ENCODE measurements at places on chromosomes 2 and 18.

- no peak for DNase-seq
Measured at GRCh38 chr18:60888071-60888624, 445.1 kb upstream of the CDH20 start.

- DNase-seq: no peak
Measured at GRCh38 chr2:241072151-241072550, 29.9 kb downstream of the MTERF4 start.

DNA sequence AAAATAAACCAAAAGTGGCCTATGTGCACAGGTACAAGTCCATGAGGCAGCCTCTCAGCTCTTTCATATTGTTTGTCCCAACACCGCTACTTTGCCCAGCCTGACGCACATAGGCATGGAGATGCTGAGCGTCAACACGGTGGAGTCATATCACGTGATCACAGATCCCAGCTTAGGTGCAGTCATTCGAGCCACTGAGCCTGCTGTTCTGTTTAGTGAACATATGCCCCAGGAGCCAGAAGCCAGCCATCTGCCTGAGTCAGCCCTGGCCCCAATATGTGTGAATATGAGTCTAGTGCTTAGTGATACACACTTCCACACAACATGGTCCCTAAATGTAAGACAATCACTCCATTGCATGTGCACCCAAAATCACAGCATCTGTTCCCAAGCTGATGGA lies 88.2 kb upstream of the LCLAT1 start:
- DNase-seq: no peak

DNA sequence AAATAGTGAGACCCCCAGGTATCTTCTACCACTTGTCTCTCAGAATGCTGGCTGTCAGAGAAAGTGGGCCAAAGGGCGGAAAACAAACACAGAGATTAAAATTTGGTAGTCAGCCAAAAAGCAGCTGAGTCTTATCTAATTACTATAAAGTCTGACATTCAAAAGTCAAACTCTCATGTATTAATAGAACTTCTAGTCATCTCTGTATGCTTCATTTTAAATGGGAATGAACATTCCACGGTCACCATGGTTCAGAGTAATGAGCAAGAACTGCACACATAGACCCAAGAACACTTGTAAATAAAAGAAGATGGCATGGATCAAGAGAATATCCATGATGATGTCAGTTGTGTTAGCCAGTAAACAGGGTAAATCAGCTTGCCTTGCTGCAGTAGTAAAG lies 1267.0 kb upstream of the CHAC2 start:
- DNase-seq: no peak

- DNase-seq: no peak
Measured at GRCh38 chr2:27901234-27901633, 10.7 kb downstream of the BABAM2 start.

GRCh38 chr2:145919477-145919876 lies 1399.6 kb upstream of the ZEB2 start:
- no peak for DNase-seq

DNA sequence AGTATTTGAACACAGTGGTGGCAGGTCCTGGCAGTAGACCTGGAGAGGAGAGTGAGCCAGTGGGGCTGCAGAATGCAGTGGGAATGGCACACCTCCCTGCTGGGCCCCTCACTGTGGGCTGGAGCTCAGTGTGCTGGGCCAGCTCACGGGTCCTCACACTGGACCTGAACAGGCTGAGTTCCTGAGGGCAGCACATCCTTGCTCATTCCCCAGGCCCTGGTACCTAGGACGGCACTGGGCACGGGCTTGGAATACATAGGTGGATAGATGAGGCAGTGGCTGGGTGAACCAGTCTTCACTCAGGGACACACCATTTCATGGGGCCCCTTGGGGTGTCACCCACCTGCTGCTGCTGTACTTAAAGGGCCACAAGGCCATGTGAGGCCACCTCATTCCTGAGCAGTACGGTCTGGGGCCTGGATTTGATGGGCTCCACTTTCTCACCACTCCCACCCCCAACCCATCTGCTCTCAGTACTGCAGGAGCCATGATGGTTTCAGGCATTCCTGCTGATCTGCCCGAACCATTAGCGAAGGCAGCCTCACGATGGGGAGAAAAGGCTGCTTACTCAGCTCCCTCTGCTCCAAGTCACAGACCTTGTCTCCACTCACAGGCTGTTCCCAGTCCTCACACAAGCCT lies 4.2 kb downstream of the TMEM177 start:
- no peak for DNase-seq

GRCh38 chr18:7568426-7568825 lies 1.3 kb downstream of the PTPRM start:
- DNase-seq: no peak

DNA sequence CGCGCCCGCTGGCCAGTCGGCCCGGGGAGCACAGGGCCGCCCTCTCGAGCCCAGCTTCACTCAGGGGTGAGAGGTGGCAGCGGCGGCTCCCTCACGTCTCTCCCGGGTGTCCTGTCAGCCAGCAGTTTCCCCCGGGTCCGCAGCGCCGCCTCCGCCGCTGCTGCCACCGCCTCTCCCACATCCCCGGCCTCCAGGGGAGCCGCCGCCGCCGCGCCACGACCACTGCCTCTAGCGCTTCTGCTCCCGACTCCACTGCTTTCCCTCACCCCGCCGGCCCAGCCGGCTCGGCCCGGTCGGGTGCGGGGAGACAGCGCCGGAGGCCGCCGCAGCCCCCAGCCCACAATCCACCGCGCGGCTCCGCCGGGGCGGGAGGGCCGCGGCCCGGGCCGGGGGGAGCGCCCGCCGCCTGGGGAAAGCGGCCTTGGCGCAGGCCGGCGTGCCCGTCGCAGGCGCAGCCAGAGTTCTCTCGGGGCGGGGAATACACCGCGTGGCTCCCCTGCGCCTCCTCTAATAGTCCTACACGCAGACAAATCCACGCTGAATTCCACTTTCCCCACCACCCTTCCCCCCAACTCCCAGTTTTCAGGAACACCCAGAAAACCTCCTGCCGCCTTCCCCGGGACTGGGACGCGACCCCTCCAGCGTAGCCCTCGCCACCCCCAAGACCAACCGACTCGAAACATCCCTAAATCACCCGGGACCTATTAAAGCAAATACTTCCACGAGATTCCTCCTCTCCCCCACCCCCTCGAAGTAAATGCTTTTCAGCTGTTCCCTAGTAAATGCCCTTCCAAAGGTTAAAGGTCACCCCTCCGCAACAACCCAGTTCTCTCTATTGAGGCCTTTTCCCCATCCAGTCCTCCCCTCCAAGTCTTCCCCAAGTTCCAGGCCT lies at the start of gene VPS54:
VPS54 (minus strand) TSS at position 346 of the 892 bp plus-strand sequence. CDS start 35,429 bp downstream, outside the sequence.
- peak; percentile 35 for DNase-seq

DNA sequence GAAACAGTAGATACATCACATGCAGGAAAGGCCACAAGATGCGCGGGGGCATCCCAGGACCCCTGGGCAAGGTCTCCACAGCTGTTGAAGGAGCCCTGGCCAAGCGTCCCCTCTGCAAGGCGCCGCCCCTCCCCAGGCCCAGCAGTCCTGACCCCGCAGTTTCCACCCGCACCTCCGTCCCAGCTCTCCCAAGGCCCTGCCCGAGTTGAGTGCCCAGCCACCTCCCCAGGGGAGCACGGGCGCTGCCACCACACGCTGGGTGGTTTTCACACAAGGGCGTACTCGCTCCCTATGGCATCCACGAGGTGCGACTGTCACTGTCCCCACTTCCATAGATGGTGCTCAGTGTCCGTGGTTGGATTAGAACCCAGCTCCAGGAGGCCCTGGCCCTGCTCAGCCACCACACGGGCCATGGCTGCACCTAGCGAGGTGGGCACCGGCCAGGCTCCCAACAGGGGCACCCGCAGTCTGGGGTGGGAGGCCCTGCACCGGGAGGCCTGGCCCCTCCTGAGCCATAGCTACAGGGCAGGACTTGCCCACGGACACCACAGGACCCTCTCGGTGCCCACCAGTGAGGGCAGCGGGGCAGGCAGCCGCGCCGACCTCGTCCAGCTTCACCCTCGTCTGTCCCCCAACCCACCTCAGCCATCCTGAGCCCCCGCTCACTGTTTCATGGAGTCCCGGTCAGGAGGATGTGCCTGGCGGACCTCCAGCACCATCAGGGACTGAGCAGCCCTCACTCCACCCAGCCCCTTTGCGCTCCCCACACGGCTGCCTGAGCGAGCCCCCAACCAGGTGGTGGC lies 36.0 kb downstream of the KIF1A start:
- no peak for DNase-seq

DNA sequence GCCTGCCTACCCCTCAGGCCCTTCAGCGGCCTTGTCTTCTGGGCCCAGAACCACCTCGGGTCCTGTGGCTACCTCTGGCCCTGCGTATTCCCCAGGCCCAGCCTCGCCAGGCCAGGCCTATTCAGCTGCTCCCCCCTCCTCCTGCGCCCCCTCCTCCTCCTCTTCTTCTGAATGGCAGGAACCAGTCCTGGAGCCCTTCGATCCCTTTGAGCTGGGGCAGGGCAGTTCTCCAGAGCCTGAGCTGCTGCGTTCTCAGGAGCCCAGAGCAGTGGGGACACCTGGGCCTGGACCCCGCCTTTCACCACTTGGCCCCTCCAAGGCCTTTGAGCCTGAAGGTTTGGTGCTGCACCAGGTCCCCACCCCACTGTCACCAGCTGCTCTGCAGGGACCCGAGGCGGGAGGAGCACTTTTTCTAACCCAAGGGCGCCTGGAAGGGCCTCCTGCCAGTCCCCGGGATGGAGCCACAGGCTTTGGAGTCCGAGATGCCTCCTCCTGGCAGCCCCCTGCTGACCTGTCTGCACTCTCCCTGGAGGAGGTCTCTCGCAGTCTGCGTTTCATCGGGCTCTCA lies 14.7 kb downstream of the GAREM2 start:
- DNase-seq: no peak

- no peak for DNase-seq
Measured at GRCh38 chr18:12520442-12520992, 112.8 kb downstream of the PRELID3A start.

DNA sequence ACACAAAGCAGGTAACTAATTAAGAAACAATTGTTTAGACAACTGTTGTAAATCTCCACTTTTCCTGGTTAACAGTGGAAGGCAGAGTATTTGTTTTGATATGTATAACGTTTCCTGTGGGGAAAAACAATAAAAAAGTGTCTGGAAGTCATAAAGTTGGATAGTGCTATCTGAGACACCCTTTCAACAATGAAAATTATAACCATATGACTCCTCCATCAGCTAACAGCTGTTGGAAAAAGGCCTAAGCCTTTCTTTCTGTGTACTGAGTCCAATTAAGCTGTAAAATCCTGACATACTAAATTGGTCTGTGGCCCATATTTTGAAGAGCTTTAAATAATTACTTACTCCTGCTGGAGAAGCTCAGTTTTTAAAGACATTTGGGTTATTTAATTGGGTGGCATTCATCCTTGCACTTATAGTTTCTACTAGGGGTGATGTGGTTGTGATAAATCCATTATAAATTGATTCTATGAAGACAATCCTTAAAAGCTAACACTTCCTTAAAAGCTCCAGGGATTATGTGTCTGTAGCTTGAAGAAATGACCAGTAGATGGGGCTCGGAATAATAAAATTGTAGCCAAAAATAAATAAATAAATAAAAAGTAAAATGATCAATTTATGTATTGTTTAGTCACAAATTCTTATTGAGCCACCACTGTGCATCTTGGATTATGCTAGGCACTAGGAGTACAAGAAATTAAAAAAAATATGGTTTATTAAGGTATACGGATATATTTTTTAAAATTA lies 698.1 kb upstream of the NXPH2 start:
- no peak for DNase-seq

- no peak for DNase-seq
Measured at GRCh38 chr18:8151181-8151580, 458.1 kb upstream of the RAB12 start.

DNA sequence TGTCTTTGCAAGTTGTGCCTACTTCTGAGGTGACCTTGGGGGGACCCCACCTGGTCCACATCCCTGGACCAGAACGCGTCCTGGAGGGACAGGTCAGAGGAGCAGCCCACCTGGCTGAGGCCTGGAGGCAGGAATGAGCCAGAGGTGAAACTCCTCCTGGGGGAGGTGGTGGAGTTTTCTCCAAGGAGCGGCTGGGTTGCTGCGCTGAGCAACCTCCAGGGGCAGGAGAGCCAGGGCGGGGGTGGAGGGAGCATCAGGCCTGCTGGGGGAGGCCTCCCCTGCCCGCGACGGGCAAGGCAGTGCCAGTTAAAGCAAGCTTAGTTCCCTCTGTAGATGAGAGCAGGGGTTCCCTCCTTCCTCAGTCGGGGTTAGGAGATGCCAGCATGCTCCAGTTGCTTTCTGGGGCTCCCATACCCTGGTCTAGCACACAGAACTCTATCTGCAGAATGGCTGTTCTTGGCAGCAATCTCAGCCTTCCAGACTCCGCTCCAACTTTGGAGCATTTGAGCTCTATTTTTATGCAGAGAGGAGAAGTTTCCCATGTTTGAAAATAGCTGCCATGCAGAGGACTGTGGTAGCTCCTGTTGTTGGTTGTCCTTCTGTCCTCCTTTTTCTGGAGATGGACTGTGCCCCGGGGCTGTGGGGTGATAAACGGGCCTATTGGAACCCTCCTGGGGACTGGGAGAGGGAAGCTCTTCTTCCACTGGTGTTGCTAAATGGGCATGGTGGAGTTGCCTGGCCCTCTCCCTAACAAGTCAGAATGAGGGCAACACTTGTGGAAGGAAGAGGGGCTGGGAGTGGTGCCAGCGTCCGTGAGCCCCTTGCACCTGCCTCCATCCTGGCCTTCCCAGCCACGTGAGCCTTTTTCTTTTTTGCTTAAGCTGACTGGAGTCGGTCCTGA lies 39.1 kb downstream of the B3GNT2 start:
- no peak for DNase-seq

DNA sequence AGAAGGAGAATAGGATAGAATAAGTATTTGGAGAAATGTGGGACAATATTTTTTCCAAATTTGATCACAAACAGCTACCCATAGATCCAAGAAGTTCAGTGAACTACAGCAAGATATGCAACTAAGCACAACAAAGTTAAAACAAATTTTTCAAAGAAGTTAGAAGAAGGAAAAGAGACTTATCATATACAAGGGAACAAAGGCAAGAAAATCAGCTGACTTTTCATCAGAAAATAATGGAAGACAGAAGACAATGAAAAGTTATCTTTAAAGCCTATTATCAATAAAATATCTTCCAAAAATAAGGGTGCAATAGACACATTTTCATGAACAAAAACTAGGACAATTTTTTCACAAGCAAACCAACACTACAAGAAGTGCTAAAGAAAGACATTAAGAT lies 202.8 kb upstream of the FN1 start:
- DNase-seq: no peak

DNA sequence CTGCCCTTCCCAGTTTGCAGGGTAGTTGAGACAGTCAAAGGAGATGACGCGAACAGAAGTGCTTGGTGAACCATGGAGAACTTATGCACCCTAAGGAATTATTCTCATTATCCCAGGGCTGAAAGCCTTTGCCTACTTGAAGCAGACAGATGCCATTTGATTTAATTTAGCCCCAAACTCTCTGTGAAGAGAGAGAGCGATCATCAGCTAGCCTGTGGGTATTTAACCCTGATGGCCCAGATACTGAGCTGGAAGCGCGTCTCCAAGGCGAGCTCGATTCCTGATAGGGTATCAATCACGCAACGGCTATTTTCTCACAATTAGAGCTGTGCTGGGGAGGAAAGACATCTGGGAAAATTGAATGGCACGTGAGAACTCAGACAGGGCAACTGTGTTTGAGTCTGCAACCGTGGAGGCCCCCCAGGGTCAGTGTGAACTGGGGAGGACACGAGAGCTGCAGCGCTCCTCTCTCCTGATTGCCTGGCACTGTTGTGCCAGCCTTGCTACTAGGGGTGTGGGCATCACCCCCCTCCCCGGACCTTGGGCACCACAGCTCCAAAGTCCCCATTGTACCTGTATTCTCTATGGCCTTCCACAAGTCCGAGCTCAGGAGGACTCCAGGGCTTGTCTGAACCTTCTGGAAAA lies 73.2 kb downstream of the CAPN13 start:
- DNase-seq: no peak

All from activated T-helper 1 cell treated with anti-CD3 and anti-CD28 coated beads, Interleukin-2, amount 50 U/mL, for 16 hours (primary cell).